ENCODE measurements at places on chromosomes 13 and 19. TPM values are rescaled to one million over a fixed set of nuclear protein-coding genes. Genes with fewer than 3 reads are reported as not detected.

DNA sequence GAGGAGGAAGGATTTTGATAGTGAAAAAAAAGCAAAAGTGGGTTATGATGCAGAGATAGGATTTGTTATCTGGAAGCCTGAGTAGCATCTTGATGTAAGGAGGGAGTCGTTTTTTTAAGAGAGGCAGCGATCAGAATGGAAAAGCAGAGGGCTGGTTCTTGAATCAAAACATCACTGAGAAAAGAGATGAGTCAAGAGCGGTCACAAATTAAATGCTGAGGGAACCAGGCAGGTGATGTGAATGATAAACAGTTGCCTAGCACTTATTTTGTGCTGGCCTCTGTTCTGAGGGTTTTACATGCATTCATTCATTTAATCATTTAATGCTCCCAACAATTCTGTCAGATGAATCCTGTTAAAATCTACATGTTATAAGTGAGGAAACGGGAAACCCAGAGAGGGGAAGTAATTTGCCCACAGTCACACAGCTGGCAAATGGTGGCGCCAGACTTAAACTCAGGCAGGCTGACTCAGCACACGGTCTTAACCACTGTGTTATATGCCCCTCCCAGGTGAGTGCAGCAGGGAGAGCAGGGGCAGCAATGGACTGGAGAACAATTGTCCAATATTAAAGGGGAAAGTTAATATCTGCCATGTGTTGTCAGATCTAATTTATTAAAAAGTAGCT lies 21.4 kb downstream of the SIGLECL1 start:
- ATAC-seq: no peak

The NOTCH3 gene
- 149 TPM for total RNA-seq

DNA sequence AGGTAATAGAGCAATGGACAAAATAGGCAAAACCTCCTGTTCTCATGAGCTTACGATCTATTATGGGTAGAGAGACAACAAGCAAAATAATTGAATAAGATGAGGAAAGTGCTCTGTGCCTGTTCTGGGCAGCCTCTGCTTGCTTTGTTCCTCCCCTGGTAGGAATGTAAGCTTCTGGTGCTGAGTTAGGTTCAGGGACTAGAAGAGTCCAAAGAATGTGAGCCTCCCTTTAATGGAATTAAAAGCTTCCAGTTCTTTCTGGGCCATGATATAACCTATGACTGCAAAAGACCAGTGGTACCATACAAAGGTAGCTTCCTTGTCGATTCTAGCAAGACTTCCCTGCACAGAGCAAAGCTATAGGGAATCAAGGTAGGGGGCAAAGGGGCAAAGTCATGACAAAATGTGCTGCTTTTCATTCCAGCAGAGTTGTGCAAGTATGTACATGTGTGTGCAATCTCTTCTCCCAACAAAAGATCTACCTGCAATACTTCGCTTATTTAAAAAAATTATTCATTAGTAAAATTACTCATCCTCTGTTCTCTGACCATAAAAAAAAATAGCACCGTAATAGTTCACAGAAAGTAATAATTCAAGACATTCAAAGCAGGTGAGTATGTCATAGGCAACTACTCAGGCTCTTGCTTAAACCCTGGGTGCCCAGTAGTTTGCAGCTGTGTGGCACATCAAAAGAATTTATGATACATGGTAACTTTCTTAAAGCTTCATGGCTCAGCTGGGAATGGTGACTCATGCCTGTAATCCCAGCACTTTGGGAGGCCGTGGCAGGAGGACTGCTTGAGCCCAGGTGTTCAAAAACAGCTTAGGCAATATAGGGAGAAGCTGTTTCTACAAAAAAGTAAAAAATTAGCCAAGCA lies 21.4 kb downstream of the ACOD1 start:
- ATAC-seq: peak; percentile 90

The FFAR2 gene
- 1.8 TPM for total RNA-seq

- ATAC-seq: peak; percentile 38
Observed at GRCh38 chr13:40389081-40389641, 277.3 kb downstream of the FOXO1 start.

The SIGLEC14 gene
- 0.80 TPM for total RNA-seq

- no peak for ATAC-seq
Observed at GRCh38 chr13:39350461-39350881, 252.5 kb downstream of the LHFPL6 start.

The FKRP gene
- total RNA-seq: 7.8 TPM

DNA sequence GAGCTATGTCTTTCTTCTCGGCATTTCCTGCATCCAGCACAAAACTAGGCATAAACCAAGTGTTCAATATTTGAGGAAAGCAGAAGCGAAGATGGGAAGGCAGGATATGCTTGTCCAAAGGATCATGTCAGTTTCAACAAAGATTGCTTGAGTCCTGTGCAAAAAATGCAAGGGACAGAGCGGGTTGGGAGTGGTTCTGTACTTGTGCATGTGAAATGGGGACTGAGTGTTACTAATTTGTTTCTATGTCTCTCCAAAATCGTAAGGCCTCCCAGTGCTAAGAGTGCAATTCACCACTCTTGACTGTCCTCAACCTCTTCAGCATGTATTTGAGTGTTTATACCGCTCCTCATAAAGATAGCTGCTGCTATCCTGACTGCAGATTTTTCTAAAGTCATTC lies 166.2 kb downstream of the DLEU7 start:
- no peak for ATAC-seq

The DIAPH3 gene
- 5.7 TPM for total RNA-seq

The PCDH17 gene
- total RNA-seq: 2.1 TPM

GRCh38 chr13:97802213-97802612 lies 151.3 kb upstream of the IPO5 start:
- ATAC-seq: no peak

The SAMD4B gene
- total RNA-seq: 53.3 TPM

GRCh38 chr13:43910856-43911255 lies 31.2 kb downstream of the LACC1 start:
- no peak for ATAC-seq

DNA sequence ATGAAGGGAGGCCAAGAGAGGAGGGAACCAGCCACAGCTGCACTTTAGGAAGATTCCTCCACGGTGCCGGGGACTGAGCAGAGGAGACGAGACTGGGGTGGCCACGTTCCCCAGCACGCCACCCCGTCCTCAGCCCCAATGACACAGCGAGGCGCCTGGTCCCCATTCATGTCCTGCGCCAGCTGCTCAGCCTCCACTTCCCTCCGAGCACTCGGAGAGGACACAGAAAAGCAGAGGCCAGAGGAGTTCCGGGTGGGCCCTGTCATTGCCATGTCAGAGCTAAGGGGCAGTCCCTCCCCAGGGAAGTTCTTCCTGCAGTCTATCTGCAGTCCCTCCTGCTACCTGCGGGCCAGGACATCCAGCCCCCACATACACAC lies 53.2 kb upstream of the NFIC start:
- ATAC-seq: no peak

DNA sequence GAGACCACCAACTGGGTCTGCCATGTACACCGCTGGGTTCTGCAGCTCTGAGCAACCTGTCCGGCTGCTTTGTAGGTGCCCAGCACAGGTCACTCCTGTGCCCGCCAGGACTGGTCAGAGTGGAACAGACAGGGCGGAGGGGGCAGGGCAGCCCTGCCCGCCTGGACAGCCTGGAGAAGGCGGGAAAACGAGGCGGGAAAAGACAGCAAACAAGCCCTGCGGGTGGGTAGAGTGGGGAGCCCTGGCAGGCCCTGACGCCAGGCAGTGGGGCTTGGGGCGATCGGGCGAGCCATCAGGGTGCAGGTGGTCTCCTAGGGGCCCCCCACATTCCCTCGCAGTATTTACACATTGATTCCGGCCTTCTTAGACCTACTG lies 533 bp upstream of the UHRF1 start:
- no peak for ATAC-seq

GRCh38 chr13:42899266-42899665 lies 92.8 kb downstream of the EPSTI1 start:
- ATAC-seq: no peak

DNA sequence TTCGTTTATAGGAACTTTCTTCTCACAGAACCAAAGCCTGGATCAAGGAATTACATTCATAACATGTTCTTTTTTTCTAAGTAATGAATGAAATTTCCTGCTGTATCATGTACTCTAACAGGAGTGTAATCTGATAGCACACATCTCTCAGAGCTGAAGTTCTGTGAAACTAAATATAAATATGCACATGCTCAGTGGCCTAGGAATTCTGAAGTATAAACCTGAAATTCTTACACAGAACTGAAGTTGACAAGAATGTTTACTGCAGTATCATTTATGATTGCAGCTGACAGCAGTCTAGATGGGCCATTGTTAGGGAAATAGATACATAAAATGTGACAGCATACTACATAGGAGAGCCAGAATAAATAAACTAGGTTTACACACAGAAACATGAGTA lies 54.5 kb downstream of the USP12 start:
- no peak for ATAC-seq

DNA sequence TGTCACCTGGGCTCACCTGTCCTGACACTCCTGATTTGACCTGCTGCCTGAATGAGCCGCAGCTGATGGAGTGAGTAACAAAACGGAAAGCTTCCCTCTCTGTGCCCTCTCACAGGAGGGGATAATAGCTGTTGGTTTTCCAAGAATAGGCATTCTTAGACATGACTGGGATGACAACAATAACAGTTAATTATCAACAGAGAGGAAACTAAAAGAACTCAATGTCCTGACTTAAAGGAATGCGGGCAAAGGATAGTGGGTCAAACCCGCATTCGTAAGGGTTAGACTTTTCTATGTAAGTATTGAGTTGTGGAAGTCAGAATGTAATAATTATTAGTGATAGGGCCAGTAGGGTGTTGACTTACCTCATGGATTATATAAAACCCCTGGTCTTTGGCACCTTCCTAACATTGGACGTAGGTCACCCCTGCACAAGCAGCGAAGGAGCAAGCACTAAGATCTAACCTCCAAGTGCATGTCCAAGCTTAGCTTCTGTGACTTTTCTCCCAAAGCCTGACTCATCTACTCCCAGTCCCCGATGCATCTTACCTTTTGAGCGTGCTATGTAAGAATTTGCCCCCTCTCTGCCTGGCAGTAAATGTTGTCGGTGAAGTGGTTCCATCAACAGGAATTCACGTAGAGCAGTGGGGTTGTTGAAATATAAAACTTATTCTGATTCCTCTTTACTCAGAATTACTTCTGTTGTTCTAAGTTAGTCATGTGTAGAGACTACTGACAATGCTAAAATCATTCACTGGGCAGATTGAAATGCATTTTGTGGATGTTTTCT lies 442.3 kb downstream of the FGF9 start:
- ATAC-seq: no peak

The IZUMO2 gene
- not detected for total RNA-seq

DNA sequence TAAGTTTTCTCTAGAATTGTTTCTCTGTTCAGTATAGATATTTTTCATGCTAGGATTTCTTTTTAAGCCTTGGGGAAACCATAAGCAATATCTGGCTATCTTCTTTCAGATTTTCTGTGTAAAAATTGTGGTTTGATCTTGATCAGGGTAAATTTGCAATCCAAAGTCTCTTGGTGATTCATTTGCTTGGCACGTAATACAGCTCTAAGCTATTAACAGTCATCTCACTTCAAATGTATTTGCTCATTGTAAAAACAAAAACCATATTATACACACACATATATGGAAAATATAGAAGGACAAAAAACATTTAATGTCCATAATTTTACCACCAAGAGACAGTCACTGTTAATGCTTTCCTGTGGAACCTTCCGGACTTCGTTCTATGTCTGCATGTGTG lies 191.0 kb downstream of the SHISA2 start:
- ATAC-seq: no peak

- no peak for ATAC-seq
Observed at GRCh38 chr19:6480848-6481415, 655 bp downstream of the DENND1C start.

DNA sequence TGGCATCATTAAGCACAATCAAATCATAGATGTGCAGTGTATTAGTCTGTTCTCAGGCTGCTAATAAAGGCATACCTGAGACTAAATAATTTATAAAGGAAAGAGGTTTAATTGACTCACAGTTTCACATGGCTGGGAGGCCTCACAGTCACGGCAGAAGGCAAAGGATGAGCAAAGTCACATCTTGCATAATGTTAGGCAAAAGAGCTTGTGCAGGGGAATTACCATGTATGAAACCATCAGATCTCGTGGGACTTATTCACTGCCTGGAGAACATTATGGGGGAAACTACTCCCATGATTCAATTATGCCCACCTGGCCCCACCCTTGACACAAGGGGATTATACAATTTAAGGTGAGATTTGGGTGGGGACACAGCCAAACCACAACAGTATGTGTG lies 245.2 kb upstream of the DACH1 start:
- no peak for ATAC-seq

- peak; percentile 6 for ATAC-seq
Observed at GRCh38 chr19:43755256-43755801, 567 bp upstream of the SMG9 start.

The SERTAD3 gene
- total RNA-seq: 20.7 TPM

The GAPDHS gene
- not detected for total RNA-seq

DNA sequence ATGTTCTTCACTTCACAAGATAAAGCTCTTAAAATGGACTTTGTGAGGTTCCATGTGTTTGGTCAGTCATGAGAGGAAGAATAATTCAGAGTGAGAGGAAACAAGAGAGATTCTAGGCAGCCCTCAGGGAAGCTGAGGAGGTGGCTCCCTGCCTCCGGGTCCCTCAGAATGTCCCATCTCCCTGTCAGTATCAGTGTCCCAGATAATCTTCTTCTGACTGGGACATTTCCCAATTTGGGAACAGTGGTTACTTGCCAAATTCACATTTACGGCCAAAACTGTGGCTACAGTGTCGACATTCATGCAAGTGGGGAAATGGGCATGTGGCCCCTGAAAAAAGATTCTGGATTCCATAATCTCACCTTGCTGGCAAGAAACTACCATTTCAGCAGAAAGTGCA lies 9.0 kb downstream of the ZNF417 start:
- ATAC-seq: no peak

DNA sequence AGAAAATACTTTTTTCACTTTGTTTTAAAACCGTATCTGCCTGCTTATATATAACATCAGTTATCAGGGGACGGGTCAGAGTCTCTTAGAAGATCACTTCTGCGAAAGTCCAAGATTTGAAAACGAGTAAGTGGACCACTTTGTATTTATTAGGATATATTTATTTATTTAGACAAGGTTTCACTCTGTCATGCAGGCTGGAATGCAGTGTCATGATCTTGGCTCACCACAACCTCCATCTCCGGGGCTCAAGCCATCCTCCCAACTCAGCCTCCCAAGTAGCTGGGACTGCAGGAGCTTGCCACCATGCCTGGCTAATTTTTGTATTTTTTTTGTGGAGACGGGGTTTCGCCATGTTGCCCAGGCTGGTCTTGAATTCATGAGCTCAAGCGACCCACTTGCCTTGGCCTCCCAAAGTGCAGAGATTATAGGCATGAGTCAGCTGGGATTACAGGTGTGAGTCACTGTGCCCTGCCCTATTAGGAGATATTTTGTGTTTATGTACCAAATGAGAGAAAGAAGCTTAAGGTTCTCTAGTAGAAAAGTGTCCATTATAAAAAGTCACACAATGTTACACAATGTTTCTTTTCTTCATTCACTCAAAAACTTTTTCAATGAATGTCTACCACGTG lies 39.5 kb downstream of the RASL11A start:
- ATAC-seq: peak; percentile 81

- no peak for ATAC-seq
Observed at GRCh38 chr13:112835796-112836195, 133.2 kb upstream of the MCF2L start.

The FGF14 gene
- 0.16 TPM for total RNA-seq
